Muscle of leg (tissue), 16 donors: ENCODE measurements at places on chromosomes 3 and 15.
A peak's percentile ranks its signal among the peaks of the same experiment; 100 is the strongest.

GRCh38 chr3:109136523-109136922 lies at the start of gene C3orf85:
TSS of gene C3orf85 (plus strand) at chr3:109136719. CDS start at chr3:109136848, 129 bp downstream.
- H3K27me3 ChIP-seq = no peaks in the 10 kb centered on the region
- H3K36me3 ChIP-seq = no peaks in the 10 kb centered on the region
- DNase-seq = no peak
- H3K27ac ChIP-seq = no peak within 1 kb of the TSS

GRCh38 chr3:179036226-179036625 lies 35.4 kb downstream of the ZMAT3 start:
- no peaks in the 10 kb centered on the region for H3K36me3 ChIP-seq
- H3K4me3 ChIP-seq = no peak overlapping the region
- H3K27me3 ChIP-seq = no peaks in the 10 kb centered on the region
- H3K27ac ChIP-seq = no peak overlapping the region

DNA sequence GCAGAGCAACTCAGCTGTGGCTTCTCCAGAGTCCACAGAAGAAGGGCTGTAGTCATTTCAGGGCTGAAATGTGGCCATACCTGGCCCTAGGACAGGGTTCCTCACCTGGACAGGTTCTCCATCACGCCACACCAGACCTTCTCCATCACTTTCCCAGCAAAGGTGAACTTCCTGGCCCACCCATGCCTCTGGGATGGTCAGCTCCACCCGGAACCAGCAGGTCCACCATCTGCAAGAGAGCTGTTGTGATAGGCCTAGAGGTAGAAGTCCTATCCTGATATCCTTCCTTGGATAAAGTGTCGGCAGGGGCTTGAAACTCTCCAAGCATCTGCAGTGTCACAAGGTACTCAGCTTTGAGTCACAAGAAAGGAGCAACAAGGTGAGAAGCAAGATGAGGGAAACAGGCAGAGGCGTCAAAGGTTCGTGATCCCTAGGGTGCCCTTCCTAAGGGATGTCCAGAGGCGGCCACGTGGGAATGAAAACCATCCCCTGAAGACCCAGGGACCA lies 948 bp downstream of the MAN2C1 start:
- DNase-seq = no peak
- H3K27ac ChIP-seq = peak overlapping the region; percentile 97
- H3K36me3 ChIP-seq = peaks cover 66% of the 10 kb centered on the region
- no peaks in the 10 kb centered on the region for H3K27me3 ChIP-seq
- peak overlapping the region; percentile 89 for H3K4me3 ChIP-seq
- peaks cover 18% of the 10 kb centered on the region for H3K4me1 ChIP-seq

DNA sequence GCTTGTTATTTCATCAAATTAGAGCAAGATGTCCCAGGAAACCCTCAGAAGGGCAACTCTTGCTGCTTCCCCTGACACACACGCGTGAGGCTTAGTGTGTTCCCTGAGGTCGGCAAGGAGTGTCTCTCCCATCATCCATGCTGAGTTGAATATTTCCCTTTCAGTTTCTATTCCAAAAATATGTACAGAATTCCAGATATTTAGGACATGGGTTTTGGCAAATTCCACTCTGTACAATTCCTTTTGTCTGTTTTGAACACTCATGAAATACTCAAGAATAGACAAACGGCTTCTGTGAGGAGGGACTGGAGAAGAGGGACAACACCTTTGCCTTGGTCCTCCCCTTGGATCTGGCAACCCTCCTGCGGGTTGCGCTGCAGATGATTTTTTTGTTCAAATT lies 138.0 kb downstream of the DUT start:
- DNase-seq = no peak
- H3K4me1 ChIP-seq = no peaks in the 10 kb centered on the region
- H3K36me3 ChIP-seq = peaks cover 64% of the 10 kb centered on the region
- no peak overlapping the region for H3K4me3 ChIP-seq
- no peaks in the 10 kb centered on the region for H3K27me3 ChIP-seq

DNA sequence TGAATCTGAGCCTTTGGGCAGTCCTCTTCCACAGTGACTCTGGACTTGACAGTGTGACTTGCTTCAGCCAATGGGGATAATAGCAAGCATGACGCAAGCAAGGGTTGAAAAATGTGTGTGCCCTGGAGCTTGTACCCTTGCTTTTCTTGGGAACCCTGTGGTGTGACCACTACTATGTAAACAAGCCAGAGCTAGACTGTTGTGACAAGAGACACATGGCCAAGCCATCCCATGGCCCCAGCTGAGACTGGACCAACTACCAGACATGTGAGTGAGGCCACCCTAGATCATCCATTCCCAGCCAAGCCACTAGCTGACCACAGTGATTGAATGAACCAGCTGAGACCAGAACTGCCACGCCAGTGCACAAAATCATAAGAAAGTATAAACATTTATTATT lies 11.8 kb downstream of the MYO1E start:
- H3K27ac ChIP-seq = no peak overlapping the region
- H3K27me3 ChIP-seq = no peaks in the 10 kb centered on the region
- H3K36me3 ChIP-seq = no peaks in the 10 kb centered on the region
- H3K4me3 ChIP-seq = no peak overlapping the region
- no peaks in the 10 kb centered on the region for H3K4me1 ChIP-seq

- no peak overlapping the region for H3K4me3 ChIP-seq
- no peaks in the 10 kb centered on the region for H3K27me3 ChIP-seq
- H3K4me1 ChIP-seq = peaks cover 2% of the 10 kb centered on the region
- no peaks in the 10 kb centered on the region for H3K36me3 ChIP-seq
Observed at GRCh38 chr3:41363830-41364523, 164.7 kb downstream of the CTNNB1 start.

DNA sequence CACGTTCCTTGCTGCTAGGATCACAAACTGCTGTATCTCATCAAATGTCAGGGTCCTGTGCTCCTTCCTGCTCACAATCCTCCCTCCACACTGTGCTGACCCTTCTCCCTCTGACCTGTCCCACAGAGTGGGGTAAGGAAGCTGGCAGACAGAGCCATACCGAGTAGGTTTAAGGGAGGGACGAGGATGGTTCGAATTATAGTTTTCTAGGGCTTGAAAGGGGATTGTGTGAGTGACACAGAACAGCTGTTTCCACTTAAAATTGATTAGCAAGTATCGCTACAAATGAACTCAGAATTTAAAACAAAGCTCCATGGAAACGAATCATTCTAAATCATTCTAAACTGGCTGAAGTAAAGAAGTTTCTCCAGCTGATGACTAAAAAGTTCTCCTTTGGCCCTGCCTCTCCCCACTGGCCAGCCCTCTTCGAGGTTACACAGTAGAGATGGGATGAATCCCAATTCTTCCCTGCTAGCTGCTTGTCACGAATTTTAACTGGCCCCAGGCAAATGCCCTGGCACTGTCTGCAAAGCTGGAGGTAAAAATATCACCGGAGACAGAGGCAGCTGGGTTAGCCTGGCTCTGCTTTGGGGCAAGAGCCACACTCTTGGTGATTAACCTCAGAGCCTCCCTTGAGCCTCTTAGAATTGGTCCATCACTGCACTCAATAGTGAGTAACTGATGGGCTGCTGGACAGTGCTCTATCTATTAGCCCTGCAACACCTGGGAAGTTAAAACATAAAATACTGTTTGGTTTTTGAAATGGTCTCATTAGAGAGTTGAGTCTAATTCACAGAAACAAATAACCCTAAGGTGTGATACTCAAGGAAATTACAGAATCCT lies 194.9 kb downstream of the CHST2 start:
- H3K4me1 ChIP-seq = peaks cover 19% of the 10 kb centered on the region
- peak overlapping the region; percentile 36 for H3K27ac ChIP-seq
- no peaks in the 10 kb centered on the region for H3K27me3 ChIP-seq
- H3K4me3 ChIP-seq = no peak overlapping the region

GRCh38 chr3:131231710-131232389 lies 149.7 kb upstream of the NUDT16 start:
- no peak overlapping the region for H3K27ac ChIP-seq
- H3K4me1 ChIP-seq = no peaks in the 10 kb centered on the region
- H3K4me3 ChIP-seq = no peak overlapping the region
- H3K27me3 ChIP-seq = no peaks in the 10 kb centered on the region

- DNase-seq = no peak
- H3K4me1 ChIP-seq = no peaks in the 10 kb centered on the region
- no peak overlapping the region for H3K4me3 ChIP-seq
- H3K27ac ChIP-seq = no peak overlapping the region
- H3K27me3 ChIP-seq = no peaks in the 10 kb centered on the region
Observed at GRCh38 chr3:38334142-38335055, 12.2 kb upstream of the XYLB start.

DNA sequence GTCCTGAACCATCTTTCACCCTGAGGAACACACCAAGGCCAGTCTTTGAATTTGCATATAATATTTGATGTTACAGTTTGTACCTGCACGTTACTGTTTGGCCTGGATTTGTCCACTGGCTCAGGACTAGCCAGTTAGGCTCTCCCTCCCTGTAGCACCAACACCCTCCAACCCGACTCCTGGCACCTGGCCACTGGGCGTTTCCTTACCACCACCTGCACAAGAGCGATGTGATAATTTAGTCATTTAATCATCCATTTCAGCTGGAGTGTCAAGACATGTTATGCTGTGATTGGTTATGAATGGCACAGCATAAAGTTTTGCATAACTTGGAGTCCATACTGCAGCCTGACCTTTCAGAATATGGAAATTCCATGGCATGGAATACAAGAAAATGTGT lies 242.4 kb downstream of the KCNMB2 start:
- H3K27me3 ChIP-seq = no peaks in the 10 kb centered on the region
- H3K36me3 ChIP-seq = no peaks in the 10 kb centered on the region
- H3K4me1 ChIP-seq = no peaks in the 10 kb centered on the region
- no peak overlapping the region for H3K4me3 ChIP-seq
- H3K27ac ChIP-seq = no peak overlapping the region

- no peak overlapping the region for H3K4me3 ChIP-seq
- peaks cover 13% of the 10 kb centered on the region for H3K4me1 ChIP-seq
- H3K27me3 ChIP-seq = no peaks in the 10 kb centered on the region
- DNase-seq = no peak
- no peak overlapping the region for H3K27ac ChIP-seq
- H3K36me3 ChIP-seq = no peaks in the 10 kb centered on the region
Observed at GRCh38 chr3:12179441-12179840, 20.7 kb upstream of the TIMP4 start.

GRCh38 chr15:40982855-40983254 lies 29.6 kb downstream of the CHAC1 start:
- no peaks in the 10 kb centered on the region for H3K27me3 ChIP-seq
- H3K36me3 ChIP-seq = peaks cover 96% of the 10 kb centered on the region
- no peak for DNase-seq
- H3K27ac ChIP-seq = no peak overlapping the region
- no peak overlapping the region for H3K4me3 ChIP-seq

DNA sequence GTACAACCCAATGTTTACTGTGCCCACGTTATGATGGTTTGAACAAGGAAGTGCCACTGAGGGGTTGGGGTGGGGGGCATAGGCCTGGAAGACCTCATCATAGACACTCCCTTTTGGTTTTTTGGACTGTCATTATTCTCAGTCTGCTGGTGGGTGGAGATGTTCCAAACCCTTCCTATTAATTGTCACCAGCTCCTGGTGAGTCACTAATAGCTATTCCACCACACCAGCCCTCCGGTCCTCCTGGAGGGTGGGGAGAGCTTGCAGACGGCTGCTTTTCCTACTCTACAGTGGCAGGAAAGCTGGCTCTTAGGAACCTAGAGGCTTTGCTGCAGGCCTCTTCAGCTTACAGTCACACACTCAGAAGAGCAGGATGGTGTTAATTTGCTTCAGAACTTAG lies 9.0 kb upstream of the COPG1 start:
- no peak overlapping the region for H3K4me3 ChIP-seq
- peaks cover 4% of the 10 kb centered on the region for H3K36me3 ChIP-seq
- DNase-seq = no peak
- H3K4me1 ChIP-seq = peaks cover 4% of the 10 kb centered on the region
- H3K27ac ChIP-seq = no peak overlapping the region

DNA sequence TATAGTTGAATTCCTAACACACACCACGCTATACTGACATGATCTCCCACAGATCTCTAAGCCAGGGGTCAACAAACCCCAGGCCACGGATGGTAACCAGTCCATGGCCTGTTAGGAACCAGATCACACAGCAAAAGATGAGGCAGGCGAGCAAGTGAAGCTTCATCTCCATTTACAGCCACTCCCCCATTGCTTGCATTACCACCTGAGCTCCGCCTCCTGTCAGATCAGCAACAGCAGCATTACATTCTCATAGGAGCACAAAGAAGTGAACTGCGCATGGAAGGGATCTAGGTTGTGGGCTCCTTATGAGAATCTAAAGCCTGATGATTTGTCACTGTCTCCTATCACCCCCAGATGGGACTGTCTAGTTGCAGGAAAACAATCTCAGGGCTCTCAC lies 2.7 kb downstream of the PDCD7 start:
- no peak overlapping the region for H3K27ac ChIP-seq
- no peak overlapping the region for H3K4me3 ChIP-seq
- H3K36me3 ChIP-seq = peaks cover 39% of the 10 kb centered on the region
- no peaks in the 10 kb centered on the region for H3K27me3 ChIP-seq
- H3K4me1 ChIP-seq = peaks cover 8% of the 10 kb centered on the region

DNA sequence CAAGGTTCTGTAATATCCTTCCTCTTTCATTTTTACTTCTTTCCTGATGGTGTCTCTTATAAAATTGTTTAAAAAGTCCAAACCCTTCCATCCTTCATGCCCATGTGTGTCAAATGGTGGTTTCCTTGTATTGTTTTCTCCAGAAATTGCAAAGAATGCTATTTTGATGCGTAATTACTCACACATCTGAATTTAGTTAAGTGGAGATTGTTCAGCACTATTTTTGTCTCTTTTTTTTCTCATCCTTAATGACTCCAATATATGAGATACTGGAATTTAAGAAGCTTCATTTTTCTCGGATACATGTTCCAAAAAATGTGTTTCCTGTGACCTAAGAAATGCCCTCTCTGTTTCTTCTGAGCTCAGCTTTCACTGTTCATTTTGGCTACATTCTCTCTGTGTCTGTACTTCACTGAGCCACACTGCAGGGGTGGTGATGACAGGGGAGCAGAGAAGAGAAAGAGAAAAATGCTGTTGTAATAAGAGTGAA lies 799.8 kb downstream of the DIPK2A start:
- peak overlapping the region; percentile 21 for H3K27ac ChIP-seq
- H3K27me3 ChIP-seq = no peaks in the 10 kb centered on the region
- H3K4me1 ChIP-seq = peaks cover 2% of the 10 kb centered on the region
- peak; percentile 38 for DNase-seq
- no peaks in the 10 kb centered on the region for H3K36me3 ChIP-seq

DNA sequence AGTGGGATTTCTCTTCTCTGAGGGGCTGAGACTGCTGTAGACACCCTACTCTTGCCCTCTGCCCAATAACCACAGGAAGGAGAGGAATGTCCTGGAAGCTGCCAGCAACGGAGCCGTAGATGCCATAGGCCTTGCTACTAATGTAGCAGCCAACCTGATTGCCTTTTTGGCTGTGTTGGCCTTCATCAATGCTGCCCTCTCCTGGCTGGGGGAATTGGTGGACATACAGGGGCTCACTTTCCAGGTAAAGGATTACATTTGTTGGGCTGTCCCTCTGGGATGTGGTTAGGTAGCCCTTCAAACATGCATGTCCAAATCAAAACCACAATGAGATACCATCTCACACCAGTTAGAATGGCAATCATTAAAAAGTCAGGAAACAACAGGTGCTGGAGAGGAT lies 16.1 kb downstream of the SLC28A2 start:
- DNase-seq = no peak
- H3K4me1 ChIP-seq = no peaks in the 10 kb centered on the region
- no peaks in the 10 kb centered on the region for H3K27me3 ChIP-seq
- no peak overlapping the region for H3K27ac ChIP-seq
- H3K4me3 ChIP-seq = no peak overlapping the region
